ENCODE measurements at places on chromosomes 1 and 21. TPM values are rescaled to one million over a fixed set of nuclear protein-coding genes. Genes with fewer than 3 reads are reported as not detected.

Gene PRELP
- total RNA-seq = 0.29 TPM

DNA sequence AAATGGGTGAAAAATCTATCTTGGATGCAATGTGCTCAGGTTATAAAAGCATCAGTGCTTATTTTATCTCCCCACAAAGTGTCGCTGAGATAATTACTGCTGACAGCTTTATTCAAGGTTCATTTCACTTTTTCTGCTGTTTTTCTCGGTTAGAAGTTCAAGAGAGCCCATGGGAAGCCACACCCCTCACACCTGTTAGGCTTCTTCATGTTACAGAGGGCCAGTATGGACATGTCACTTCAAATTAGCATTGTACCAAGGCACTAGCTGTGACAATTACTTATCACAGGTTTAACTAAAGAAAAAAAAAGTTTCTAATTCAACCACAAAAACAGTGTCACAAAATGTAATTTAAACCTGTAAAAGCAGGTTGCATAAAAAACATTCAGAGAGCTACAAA is 187.3 kb upstream of the DMRTA2 start:
- no peak for DNase-seq

- no peak for DNase-seq
Measured at GRCh38 chr1:26888231-26888630, 1.9 kb downstream of the GPN2 start.

DNA sequence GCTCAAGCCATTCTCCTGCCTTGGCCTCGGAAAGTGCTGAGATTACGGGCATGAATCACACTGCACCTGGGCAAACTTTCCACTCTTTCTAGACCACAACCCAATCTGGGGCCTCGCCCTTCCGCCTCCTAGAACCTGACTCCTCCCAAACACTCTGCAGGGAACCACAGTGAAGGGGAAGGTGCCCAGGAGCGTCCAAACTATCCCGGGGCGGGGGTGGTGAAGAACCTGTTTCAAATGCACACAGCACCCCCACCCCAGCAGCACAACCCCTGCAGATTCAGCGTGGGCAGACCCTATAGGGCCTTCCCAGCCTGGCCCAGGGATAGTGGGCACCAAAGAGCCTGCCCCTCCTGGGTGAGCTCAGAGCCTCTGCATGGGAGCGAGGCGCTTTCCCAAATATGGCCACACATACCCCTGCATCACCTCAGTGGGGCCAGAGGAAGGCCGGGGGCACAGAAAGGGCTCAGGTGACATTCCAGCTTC is 86.9 kb downstream of the STUM start:
- DNase-seq = no peak
